ENCODE measurements at places on chromosomes 4 and X.

DNA sequence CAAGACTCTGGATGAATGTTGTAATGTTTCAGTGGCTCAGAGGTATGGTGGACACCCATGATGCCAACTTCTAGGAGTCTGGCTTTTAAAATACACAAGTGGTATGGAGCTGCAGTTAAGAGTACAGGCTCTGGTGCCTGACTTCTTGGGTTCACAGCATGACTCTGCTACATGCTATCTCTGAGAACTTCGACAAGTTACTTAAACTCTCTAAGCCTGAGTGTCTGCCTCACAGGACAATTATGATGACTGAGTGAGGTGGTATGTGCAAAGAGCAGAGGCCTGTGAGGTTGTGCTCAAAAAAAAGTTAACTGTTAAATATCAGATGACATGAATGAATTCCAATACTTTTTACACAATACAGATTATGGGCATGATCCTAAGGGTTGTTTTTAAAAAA is 90.9 kb upstream of the SRD5A3 start:
- DNase-seq = no peak

DNA sequence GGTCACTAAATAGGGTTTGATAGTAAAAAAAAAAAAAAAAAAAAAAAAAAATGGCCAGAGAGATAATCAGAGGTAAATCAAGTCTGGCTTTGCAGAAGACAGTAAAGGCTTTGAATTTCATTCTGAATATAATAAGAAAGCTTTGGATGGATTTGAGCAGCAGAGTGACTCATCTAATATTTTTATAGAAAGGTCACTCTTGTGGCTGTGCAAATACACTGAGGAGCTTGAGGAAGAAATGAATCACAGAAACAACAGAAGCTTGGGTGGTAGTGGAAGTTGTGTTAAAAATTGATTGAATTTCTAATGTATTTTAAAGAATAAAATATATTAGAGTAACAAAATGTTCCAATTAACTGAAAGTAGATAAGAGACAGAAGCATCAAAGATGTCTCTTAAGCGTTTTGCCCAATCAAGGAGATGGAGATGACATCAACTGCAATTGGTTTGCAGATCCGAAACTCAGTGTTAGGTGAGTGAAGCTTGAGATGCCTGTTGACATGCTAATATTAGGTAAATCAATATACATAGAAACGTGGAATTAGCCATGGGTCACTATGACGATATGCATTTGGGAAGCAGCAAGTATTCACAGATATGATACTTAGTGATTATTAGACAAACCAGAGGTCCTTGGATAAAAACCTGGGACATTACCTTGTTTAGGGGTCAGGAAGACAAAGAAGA is 280.5 kb downstream of the GPM6A start:
- DNase-seq = no peak

- no peak for DNase-seq
Observed at GRCh38 chrX:81120258-81120935, 81.3 kb downstream of the HMGN5 start.

- no peak for DNase-seq
Observed at GRCh38 chr4:25089051-25089763, 58.5 kb upstream of the LGI2 start.

DNA sequence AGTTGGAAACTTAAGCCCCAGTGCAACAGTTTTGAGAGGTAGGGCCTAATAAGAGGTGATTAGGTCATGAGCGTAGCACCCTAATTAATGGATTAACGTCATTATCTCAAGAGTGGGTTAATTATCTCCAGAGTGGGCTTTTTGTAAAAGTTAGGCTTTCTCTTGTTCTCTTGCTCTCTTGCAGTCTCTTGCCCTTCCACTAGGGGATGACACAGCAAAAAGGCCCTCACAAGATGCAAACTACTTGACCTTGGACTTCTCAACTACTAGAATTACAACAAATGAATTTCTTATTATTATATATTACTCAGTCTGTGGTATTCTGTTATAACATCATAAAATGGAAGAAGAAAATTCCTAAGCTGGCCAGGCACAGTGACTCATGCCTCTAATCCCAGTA is 22.1 kb upstream of the NDST3 start:
- DNase-seq = no peak

- no peak for DNase-seq
Observed at GRCh38 chr4:183455431-183456195, 11.2 kb downstream of the CDKN2AIP start.

GRCh38 chrX:25003066-25003849 is 12.5 kb downstream of the ARX start:
- no peak for DNase-seq

GRCh38 chr4:100510551-100510950 is 7.3 kb downstream of the EMCN start:
- DNase-seq = no peak

DNA sequence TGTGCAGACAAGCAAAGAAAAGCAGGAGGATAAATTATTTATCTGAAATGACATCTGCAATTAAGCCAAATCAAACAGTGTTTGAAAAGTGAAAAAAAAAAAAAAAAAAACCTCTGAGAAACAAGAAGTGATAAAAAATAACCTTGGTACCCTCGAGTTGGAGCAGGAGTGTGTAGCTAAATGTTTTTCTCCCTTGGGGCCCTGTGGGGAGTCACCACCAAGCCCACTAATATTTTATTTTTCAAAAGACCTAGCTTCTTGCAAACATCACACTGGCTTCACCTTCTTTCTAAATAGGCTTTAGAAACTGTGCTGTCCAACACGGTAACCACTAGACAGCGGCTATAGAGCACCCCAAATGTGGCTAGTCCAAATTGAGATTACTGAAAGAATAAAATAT is 47.7 kb downstream of the SNX25 start:
- no peak for DNase-seq

DNA sequence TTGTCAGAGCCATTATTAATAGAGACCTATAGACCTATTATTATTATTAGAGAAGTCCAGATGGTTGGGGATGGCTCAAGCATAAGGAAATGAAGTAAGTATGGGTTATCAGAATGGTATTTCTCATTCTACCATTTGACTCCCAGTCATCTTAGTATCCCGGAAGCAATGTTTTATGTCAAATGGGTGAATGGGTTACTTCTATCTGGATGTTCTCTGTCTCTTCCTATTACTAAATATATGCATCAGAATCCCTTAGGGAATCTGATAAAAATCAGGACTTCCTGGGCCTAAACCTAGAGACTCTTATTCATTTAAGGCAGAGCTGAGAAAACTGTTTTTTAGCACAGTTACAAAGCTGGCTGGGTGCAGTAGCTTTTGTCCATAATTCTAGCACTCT is 149.9 kb downstream of the SLC10A7 start:
- no peak for DNase-seq

- no peak for DNase-seq
Observed at GRCh38 chr4:85725721-85726170, 250.8 kb downstream of the ARHGAP24 start.

GRCh38 chrX:20284992-20285391 is 18.3 kb upstream of the RPS6KA3 start:
- no peak for DNase-seq
